ENCODE measurements at places on chromosomes 2 and 18.

- DNase-seq: no peak
These were observed 163.0 kb upstream of the SPHKAP start for GRCh38 chr2:228344531-228344930.

GRCh38 chr2:71658771-71659170, 205.4 kb downstream of the DYSF start:
- no peak for DNase-seq

GRCh38 chr2:138447889-138448570, 53.5 kb upstream of the SPOPL start:
- DNase-seq: no peak

DNA sequence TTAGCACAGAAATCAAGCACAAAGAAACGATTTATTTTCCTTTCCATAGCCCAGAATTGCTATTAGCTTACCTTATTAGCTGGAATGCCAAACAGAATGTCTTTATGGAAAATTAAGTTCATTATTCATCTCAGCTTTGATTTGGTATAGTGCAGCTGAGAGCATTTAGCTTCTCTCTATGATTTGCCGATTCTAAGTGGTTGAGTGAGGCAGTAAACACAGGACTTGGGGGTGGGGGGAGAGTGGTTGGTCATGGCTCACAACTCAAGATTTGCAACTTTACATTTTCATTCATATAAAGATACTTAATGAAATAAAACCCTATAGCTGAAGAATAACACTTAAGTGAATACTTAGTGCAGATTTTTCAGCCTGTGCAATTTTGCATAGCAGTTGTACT, 395.2 kb downstream of the TGIF1 start:
- no peak for DNase-seq

GRCh38 chr2:31287654-31288053, 53.7 kb downstream of the EHD3 start:
- DNase-seq: no peak

- no peak for DNase-seq
These were observed 105.3 kb downstream of the ZBTB7C start for GRCh38 chr18:48303883-48304282.

DNA sequence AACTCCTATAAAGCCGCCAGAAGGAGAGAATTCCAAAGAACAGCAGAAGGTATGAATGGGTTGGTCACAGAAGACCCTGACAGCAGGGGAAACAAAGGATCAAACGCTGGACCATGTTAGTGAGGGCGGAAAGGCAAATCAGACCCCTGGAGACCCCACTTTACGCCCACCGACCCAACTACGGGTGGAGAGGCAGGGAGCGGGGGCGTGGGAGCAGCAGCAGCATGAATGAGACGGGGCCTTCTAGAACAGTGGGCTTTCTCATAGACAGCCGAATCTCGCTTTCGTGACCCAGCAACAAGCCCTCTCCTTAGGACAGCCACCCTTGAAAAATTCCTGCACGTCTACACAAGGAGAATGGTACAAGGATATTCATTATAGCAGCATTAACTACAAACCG, 191.0 kb downstream of the HDAC4 start:
- no peak for DNase-seq

DNA sequence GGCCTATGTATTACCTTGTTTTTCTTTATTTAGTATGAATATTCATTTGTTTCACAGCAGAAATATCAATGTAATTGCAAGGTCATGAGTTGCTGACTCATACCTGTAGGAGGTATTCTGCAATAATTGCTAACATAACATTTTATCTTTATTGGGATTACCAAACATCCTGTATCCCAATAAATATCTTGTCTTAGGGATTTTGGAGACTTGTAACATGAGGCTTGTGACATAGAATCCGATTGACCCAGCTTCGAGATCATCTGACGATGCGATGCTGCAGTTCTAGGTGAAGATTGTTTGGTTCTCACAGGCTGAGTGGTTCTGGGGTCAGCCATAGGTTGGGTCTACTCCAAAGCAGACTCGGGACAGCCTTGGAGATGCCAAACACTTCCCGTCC, 133.4 kb upstream of the RND3 start:
- DNase-seq: no peak

Measured in AML-193 (cell line).